ENCODE measurements at places on chromosomes 11 and 22.

GRCh38 chr11:66494935-66495334 lies 14.7 kb downstream of the DPP3 start:
- DNase-seq = no peak

- no peak for DNase-seq
These were observed 49.6 kb downstream of the NUP98 start for GRCh38 chr11:3747704-3748103.

DNA sequence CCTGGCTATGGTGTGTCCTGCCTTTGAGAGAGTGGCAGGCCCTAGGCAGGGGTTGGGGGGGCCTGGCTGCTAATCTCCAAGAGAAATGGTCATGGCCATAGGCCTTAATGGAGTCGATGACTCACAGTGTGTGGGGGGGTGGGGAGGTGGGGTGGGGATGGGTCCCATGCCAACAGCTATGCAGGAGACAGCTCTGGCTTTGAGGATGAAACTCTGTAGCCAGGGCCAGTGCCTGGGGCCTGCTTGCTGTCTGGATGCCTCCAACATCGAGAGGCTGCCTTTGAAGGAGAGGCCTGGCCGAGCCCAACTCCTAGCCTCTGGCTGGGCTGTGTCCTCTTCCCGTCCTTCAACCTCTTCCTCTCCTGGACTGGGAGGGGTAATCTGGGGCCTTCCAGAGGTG lies 23.9 kb upstream of the TSPAN18 start:
- no peak for DNase-seq

GRCh38 chr11:32511926-32512325 lies 71.7 kb upstream of the EIF3M start:
- no peak for DNase-seq

- DNase-seq = no peak
These were observed 9.5 kb downstream of the APOL6 start for GRCh38 chr22:35657571-35658312.

DNA sequence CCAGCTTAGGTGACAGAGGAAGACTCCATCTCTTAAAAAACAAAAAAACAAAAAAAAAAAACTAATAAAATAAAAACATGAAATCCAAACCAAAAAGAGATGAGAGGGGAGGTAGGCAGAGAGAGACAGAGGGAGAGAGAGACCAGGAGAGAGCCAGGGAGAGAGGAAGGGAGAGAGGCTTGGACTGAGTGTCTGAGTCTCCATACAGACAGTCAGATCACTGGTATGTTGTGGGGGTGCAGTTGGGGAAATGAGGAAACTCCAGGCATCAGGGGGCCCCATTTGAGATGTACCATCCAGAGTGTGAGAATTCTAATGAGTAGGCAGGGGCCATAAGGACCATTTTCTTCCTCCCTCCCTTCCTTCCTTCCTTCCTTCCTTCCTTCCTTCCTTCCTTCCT lies 53.1 kb upstream of the SEPTIN5 start:
- no peak for DNase-seq

DNA sequence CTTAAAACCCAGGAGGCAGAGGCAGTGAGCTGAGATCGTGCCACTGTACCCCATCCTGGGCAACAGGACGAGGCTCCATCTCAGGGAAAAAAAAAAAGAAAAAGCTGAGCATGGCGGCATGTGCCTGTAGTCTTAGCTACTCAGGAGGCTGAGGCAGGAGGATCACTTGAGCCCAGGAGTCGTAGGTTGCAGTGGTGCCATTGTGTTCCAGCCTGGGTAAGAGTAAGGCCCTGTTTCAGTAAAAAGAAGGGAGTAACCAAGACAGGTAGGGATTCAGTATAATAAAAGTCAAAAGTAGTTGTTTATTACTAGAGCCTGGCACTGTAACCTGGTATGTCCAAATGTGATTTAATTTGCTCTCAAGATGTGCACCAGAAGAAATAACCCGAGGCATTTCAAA lies 8.1 kb upstream of the RAB30 start:
- no peak for DNase-seq

DNA sequence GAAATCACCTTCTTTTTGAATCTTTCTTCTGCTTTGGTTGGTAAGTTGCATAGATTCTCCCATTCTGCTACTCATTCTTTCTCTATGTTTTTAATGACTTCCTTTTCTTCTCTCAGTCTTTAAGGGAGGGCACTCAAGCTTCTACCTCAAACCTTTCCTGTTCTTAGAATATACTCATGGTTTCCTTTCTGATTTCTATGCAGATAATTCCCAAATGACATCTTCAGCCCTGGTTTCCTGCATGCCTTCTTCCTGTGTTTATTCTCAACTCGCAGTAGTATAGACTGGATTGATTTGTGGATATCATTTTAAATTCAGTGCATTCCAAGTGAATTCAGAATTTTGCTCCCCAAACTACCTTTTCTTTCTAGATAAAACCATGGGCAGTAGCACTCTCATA lies 803.6 kb downstream of the METTL15 start:
- no peak for DNase-seq

- no peak for DNase-seq
These were observed 106.0 kb downstream of the RPL27A start for GRCh38 chr11:8788616-8789015.

DNA sequence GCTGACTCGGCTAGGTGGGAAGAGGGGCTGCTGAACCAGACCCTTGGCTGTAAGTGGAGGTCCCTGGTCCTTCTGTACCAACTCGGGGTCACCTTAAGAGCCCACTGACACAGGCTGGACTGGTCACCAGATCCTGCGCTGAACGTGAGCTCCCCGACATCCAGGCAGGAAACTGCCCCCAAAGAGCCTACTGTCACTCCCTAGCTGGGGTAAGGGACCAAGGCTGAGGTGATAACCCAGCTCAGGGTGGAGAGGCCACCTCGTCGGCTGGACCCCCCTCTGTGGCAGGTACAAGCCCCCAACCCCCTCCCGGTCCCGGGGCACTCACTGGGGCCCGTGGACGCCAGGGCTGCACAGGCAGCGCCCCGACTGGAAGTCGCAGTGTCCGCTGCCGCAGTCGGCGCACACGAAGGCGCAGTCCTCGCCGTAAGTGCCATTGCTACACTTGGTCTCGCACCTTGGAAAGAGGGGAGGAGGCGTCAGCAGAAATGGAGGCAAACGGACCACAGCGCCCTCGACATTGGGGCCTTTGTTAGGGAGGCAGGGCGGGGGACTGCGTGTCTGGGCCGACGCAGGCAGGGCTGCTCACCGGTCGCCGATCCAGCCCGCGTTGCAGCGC lies 7.4 kb downstream of the SCARF2 start:
- DNase-seq = no peak

All from hindlimb muscle (tissue), 1 donor.